ENCODE measurements at places on chromosomes 1 and 21.

DNA sequence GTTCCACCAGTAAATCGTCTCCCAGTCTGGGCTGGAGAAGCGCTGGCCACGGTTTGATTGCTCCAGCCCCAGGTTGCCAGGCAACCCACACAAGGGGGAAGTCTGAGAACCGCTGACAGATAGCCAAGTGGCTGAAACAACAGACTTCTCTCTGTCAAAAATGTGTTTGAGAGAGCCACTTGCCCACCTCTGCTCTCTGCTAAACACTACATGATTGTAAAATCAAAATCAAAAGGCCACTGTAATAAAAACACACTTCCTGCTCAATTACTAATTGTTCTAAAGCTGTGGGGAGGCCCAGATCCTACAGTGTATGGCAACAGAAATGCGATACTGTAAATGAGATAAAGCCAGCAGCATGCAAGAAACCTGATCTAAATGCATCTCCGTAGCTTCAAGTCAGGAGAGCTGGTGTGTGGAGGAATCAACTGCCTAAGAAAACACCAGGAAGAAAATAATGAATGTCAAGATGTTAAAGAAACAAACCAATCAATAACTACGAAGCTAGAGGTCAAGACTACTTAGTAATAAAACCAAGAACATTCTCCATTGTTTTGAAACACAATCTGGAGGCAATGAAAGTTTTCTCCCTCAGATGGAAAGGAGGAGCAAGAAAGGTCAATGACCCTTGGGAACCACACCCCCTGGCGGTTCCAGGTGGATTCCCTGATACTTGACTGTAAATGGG lies 121.2 kb downstream of the SLC45A1 start:
- DNase-seq = peak; percentile 79

- peak; percentile 31 for DNase-seq
Measured at GRCh38 chr1:116666187-116667077, 1.1 kb downstream of the IGSF3 start.

- DNase-seq = no peak
Measured at GRCh38 chr1:114077188-114077587, 76.5 kb downstream of the SYT6 start.

- DNase-seq = no peak
Measured at GRCh38 chr1:181545395-181545794, 62.1 kb downstream of the CACNA1E start.

DNA sequence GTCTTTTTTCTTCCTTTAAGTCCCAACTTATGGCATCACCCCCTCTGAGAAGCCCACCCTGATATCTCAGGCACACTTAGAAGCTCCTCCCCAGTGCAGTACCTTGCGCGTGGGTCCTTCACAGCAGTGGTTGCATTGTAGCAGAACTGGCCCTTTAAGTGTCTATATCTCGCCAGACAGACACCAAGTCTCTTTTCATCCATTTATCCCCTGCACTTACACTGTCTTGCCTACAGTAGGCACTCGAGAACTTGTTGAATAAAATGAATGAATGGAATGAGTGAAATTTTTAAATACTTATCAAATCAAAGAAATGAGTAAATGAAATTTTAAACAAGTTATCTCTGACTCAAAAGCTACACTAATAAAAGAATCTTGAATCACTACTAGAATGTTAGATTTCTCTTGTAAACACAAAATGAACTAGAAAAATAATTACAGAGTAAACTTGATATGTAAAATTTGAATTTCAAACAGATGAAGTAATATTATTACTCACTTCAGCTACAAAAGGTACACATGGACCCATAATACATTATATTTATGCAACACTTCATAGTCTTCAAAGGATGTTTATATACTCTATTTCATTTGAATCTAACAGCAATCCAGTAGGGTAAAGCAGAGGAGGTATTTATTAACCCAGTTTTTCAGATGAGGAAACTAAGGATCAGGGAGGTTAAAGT lies 54.7 kb upstream of the MAN1A2 start:
- no peak for DNase-seq

- no peak for DNase-seq
Measured at GRCh38 chr1:28132171-28133167, 44.0 kb downstream of the PTAFR start.

DNA sequence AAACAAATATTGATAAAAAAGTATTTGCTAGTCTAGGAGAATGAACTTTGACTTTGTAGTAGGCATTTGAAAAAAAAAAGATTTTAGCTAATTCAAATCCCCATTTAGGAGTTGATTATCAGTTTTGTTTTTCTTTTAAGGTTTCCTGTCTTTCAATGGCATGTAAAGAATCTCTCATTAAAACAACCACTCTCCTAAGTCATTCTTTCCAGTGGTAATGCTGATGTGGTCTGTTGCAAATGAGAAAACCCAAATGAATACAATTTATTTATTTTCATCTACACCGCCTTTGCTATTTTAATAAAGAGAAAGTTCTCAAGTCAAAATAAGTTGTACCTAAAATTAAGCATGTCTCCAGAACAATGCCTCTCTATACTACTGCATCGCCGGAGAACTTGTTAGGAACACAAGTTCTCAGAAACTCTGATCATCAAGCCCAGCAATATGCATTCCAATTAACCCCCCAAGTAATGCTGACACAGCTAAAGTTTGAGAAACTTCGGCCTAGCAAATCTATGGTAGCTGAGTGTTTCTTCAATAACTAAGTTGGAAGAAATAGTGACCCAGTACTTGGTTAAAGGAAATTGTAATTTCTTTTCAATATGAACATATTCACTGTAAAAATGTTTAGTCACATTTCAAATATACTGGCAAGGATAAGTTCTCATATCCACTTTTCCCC lies 255.1 kb downstream of the PTPRC start:
- DNase-seq = no peak

DNA sequence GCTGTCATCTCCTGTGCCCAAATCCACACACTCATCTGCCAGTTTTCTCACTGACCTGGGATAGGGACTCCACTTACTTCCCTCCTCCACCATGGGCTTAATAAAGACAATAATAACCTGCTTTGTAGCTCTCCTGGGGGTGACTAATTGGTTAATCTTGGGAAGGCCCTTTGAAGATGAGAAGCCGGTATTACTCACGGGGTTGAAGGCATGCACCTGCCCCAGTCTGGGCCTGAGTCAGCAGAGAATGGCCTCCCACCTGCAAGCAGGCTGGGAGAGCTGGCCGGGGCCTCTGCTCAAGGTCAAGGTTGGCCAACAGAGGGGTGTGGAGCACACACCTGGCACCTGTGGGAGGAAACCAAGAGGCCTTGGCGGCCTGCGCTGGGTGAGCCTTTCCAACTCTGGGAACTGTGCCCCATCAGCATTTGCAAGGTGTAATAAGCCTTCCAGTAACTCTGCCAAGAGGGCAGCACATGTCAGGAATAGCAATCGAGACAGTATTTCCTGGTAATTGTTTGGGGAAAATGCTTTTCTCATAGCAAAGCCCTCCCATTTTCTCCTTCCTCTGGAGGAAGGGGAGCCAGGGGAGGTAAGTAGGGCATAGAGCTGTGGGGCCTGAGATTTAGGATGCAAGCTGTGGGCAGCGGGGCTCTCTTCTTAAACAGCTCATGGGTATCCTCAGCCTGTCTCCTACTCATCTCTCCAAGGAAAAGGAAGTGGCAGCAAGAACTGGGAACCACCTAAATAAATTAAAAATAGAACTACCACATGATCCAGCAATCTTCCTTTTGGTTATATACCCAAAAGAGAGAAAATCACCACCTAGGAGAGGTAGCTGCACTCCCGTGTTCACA lies 49.0 kb downstream of the TOMM20 start:
- DNase-seq = peak; percentile 95

DNA sequence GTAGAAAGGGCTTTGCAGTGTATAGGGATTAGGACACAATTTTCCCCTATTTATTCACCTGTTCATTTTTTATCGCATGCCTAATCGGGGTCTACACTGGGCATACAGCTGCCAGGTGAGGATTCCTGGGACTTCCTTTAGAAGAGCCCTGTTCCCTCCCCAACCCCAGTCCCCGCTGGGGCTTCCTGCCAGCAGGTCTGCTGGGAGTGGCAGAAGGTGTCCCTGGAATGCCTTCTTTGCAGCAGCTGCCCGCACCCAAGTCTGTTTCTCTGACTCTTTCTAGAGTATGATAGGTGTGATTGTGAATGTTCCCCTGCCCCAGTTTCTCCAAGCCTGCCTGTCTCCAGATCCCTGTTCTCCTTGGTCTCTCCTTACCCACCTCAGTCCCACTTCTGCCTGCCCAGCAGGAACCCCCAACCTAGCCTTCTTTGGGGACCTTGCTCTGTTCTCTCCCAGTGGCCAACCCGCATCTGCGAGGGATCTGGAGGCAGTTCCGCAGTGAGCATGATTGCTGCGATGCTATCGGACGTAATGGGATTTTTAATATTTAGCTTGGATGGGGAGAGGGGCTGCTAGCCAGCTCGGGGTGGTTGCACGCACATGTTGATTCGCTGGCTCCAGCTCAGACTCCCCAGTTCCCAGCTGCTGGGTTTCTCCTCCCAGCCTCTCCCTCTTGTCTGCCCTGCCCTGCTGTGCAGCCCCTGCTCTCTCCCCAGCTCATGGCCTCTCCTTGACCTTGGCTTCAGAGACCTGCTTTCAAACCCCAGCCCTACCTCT lies 79.8 kb downstream of the EPHB2 start:
- DNase-seq = peak; percentile 72

- DNase-seq = peak; percentile 47
Measured at GRCh38 chr1:39409055-39409816, 82.2 kb upstream of the BMP8A start.

DNA sequence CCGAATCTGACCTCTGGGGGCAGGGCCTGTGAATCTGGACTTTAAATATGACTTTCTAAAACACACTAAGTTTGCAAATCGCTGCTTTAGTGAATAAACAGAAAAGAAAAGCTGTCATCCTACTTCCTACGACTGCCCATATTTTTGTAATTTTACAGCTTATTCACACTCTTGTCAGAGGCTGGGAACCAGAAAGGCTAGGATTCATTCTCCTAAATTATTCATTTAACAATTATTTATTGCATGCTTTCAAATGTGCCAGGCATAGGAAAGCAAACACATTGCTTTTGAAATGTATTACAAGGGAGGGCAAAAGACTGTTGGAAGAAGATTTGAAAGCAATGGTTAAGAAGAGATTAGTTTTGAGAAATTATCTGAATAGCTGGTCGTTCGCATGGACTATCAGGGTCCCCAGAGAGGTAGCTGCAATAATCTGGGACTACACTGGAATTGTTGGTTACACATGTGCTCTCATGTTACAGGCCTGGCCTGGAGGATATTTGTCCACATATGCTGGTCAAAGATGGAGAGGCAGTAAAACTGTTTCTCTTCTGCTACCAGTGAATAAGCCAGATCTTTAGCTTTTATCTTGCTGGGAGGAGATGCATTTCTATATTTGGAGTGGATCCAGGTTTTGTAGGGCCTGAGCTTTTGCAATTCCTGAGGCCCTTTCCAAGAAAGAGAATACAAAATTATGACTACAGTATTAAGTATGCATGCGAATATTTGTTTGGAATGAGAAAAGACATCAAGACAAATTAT lies 29.6 kb upstream of the SFPQ start:
- no peak for DNase-seq

DNA sequence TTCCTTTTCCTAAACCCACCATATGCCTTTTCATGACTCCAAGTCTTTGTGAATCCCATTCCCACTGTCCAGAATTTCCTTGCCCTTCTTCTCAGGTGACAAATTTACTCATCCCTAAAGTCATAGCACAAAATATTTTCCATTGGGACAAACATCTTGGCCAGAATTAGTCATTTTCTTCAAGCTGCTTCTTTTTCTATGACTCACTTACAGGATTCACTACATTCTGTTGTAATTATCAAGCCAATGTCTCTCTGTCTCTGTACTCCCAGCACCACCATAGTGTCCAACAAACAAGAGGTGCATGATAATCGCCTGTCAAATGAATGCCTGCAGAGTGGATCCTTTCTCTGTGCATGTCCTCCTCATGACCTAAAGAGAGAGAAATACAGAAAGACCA lies 37.8 kb downstream of the SGIP1 start:
- DNase-seq = no peak

GRCh38 chr1:23035823-23036452 lies 16.7 kb downstream of the KDM1A start:
- no peak for DNase-seq

DNA sequence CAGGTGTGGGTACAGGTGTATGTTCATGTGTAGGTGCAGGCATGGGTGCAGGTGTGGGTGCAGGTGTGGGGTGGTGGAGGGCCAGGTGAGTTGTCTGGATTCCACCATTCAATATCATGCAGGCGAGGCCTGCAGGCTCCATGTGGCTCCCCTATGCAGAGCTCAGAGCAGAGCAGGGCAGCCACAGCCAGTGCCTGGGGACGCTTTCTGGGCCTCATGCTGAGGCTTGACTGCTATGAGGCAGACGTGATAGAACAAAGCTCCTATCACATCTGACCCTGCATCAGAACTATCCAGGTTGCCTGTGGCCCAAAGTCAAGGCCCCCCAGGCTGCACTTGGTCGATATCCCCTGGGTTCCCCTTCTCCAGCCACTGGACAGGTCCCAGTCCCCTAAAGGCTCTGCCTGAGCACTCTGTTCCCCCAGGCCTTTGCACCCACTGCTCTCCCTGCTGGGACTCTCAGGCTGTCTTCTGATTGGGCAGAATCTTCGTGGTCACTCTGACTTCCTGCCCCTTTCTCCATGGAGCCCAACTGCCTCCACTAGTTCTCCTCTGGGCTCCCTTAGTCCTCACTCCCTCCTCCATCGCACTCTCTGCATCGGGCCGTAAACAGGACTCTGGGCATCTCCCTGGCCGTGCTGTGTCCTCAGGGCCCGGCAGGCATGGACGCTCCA lies 78.6 kb upstream of the ACTL8 start:
- no peak for DNase-seq

GRCh38 chr1:245999697-246000637 lies 507.1 kb downstream of the SMYD3 start:
- DNase-seq = no peak

DNA sequence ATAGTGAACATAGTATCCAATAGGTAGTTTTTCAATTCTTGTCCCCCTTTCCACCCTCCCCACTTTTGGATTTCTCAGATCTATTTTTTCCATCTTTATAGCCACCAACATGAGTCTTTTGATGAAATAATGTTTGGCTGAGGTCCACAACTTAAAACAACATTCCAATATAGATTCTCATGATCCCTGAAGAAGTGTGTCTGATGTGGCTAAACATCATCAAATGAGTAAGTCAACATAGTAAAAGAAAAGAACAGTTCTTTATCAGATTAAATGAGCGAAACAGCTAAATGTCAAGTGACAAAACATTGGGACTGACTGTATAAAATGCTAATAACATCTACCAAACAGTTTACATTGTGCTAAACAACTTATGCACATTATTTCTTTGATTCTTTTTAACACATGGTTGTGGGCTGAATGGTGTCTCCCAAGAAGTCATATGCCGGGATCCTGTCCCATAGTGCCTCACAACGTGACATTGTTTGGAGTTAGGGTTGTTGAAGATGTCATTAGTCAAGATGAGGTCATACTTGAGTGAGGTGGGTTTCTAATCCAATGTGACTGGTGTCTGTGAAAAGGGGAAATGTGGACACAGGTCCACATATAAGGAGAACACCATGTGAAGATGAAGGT lies 453.6 kb downstream of the LTN1 start:
- DNase-seq = no peak

GRCh38 chr21:43269440-43269839 lies 100.6 kb downstream of the CRYAA start:
- no peak for DNase-seq

- no peak for DNase-seq
Measured at GRCh38 chr1:1869469-1869868, 21.4 kb downstream of the GNB1 start.
